ENCODE measurements at places on chromosomes 1 and 21.

DNA sequence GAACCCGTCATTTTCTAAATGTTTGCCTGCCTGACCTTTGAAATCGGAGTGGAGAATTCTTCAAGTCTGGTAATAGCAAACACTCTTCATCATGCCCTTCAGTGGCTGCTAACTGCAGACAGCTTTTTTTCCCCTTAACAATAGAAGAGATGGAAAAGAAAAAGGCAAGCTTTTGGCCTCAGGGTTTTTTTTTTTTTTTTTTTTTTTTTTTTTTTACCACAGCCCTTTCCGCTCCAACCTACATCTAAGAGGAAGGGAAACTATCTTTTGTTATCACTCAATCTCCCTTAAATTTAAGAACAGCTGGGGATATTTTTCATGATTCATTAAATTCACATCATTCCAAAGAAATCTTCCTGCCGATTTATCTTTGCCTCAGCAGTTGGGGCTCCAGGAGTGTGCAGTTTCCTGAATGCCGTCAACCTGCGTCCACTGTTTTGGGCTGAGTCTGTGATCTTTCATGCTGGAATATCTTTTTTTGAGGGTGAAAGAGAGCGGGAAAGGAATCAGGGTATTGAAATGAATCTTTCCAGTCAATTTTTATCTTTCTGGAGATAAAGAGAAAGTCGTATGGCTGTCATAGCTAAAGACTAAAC lies 144.5 kb upstream of the SMYD2 start:
- DNase-seq = no peak

GRCh38 chr1:30423570-30423969 lies 299.8 kb downstream of the MATN1 start:
- DNase-seq = no peak

DNA sequence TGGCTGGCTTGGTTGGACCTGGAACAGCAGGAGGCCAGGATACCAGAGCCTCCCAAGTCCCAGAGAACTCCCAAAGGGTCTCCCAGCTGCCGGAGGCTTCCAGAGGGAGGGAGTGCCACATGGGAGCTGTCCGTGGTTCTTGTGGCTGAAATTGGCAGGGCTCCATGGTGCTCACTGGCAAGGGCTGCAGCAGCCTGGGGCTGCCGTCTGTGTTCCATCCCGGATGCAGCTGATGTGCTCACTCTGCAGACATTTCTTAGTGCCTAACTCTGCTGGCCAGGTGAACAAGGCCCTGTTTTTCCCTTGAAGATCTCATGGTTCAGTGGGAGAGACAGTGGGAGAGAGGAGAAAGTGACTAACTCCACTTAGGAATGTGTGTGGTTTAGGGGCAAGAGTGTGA lies 261.1 kb downstream of the CAMTA1 start:
- no peak for DNase-seq

GRCh38 chr1:244272471-244273261 lies 179.0 kb downstream of the ADSS2 start:
- peak; percentile 76 for DNase-seq

DNA sequence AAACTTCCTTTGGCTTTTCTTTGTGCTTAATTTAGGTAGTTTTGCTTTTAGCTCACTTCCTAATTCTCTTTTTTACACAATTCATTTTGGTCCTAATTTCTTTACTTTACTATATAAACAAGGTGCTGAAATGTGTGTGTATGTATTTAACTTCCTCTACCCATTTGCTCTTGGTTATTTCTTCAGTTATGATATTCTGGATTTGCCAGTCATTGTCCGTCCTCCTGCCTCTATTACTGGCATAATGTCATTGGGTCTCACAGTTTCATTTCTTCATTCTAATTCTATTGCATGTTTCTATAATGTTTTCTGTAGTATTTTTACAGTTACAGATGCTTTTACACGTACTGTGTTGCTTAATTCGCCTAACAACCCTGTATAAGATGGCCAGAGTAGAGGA lies 96.2 kb downstream of the ZMYM4 start:
- peak; percentile 28 for DNase-seq

DNA sequence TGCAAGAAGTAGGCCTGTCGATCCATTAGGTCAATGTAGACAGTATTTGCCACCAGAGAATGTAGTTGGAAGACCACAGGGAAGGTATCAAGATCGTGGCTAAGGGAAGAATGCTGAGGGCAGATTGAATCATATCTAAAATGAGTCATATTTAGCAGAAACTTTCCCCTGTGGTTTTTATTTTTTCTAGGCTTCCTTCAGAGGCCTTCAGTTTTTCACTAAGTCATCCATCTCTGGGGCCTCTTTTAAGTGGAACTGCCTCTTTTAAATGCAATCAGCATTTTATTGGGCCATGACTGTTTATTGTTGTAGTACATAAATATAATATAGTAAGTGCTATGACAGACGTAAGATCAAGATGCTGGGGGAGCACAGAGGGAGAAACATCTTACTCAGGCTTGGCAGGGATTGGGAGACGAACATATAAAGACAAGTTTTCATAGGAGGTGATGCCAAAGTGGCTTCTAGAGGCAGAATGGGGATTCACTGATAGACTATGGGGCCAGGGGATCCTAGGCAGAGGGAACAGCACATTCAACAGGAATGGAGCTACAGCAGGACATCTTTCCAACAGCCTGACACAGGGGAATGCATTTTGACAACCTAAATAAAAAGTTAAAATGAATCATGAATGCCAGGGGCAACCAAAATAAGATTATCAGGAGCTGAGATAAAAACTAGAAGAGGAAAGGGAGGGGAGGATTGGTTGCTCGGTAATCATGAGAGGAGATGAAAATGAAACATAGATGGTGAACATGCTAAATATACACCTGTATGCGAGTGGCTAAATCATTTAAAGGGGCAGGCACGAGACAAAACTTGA lies 20.1 kb downstream of the UBE2U start:
- DNase-seq = peak; percentile 24

GRCh38 chr1:112263042-112263441 lies 133.0 kb upstream of the CTTNBP2NL start:
- no peak for DNase-seq

DNA sequence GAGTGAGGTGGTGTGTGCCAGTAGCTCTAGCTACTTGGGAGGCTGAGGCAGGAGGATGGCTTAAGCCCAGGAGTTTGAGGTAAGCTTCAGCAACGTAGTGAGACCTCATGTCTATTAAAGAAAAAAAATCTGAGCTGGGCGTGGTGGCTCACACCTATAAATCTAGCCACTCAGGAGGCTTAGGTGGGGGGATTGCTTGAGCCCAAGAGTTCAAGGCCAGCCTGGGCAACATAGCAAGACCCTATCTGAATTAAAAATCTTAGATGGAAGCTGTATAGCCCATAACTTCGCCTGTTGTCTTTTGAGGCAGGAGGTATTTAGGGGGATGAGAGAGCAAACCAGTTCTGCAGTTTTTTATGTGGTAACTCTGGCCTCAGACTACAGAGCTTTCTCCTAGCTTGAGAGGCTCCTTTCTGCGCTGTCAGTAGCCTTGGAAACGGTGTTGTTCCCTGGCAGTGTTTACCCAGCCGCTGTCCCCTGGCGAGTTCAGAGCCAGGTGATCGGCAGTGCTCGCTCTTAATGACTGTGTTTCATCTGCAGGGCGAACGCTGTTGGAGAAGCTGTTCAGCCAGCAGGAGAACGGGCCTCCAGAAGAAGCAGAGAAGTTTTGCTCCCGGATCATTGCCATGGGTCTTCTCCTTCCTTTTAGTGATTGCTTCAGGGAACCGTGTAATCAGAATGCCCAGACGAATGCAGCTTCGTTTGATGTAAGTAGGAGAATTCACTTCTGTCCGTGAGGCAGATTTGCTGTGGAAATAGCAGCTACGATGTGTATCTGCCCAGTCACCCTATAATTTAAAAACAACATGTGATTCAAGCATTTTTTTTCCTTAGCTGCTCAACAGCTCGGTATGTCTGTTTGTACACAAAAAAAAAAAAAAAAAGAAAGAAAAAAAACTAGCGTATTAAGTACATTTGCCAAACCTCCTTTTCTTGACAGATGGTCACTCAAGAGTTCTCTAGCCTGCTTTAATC lies 31.2 kb downstream of the FMN2 start:
- DNase-seq = no peak

- no peak for DNase-seq
Measured at GRCh38 chr21:26595971-26596370, 22.9 kb upstream of the CYYR1 start.

DNA sequence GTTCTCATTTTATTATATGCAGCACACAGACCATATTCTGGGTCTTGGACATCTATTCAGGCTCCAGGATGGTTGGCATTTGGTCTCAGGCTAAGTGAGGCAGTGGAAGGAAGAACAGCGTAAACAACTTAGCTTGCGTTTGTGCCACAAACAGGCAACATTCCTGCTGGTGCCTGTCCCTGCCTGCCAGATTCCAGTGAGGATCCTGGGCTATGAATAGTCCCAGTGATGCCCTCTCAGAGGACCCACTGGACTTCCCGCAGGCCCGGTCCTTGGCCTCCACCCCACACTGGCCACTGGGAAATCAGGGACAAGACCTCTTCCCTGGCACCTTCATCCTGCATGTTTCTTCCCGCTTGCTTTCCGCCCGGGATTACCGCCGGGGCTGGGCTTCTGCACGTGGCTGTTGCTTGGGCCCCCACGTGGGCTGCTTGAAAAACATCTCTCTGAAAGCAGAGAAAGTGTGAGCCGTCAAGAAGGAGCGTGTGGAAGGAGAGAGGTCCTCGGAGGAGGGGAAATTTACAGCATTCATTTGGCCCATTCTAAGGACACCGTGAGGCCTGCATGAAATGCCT lies 145.1 kb upstream of the WNT4 start:
- no peak for DNase-seq

DNA sequence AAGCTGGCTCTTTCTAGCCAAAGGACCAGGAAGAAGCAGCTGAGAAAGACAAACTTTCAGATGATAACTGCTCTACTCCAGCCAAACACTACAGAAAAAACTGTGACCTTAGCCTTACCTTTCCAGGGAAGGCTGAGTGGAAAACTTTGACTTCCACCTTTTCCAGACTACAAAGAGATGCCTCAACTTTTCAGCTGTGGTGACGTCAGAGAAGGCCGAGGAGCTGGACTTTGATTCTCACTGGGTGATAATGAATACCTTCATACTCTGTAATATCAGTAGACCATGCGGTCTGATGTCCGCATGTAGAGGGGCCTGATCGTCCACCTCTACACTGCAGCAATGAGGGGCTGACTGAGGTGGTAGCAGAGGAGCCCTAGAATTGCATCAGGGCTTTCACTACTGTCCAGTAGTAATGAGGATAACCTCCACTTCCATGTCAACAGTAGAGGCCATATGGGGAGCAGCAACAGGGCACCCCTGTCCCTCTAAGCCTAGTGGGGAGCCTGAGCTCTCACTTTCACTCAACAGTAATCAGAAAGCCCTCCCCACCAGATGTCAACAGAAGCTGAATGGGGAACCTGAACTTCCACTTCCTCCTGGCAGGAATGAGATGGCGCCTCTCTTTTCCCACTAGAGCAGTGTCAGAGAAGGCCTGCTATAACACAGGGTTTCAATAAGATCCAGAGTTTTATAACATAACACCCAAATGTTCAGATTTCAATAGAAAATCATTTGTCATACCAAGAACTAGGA lies 28.4 kb upstream of the PADI1 start:
- DNase-seq = no peak

DNA sequence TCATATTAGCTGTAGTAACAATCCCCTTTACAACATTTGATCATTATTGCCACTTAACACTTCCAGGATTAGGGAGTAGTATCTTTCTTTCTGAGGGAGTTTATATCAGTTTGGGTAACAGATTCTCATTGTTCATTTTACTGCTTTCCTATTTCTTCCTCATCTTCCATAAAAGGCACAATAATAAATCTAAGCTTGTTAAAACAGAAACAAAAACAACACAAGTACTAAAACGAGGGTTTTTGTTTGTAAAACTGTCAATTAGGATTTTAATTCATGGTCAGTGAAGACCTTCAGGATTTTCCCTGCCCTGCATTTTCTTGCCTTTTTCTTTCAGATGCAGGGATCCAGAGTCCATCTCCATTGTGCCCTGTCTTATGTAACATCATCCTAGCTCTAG lies 29.5 kb downstream of the TMED5 start:
- DNase-seq = no peak

- no peak for DNase-seq
Measured at GRCh38 chr1:218538341-218538740, 193.2 kb downstream of the TGFB2 start.

- peak; percentile 38 for DNase-seq
Measured at GRCh38 chr1:155504207-155504606, 58.4 kb downstream of the ASH1L start.

DNA sequence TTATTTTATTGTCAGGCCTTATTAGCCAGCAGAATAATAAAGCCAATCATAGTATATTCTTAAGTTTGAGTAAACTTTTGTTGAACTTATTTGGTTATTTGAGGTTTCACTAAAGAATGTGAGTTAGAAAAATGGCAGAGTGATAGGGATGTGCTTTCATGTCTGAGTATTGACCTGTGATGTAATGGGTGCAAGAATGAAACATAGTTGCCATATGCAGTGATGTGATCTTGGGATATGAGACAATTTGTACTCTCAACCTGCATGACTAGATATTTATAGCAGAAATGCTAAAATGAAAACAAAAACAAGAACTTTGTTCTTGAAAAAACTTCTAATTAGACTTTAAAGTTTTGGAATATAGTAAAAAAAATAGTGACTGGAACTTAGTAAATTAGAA lies 97.9 kb downstream of the DISP1 start:
- DNase-seq = no peak

- DNase-seq = no peak
Measured at GRCh38 chr1:211635597-211636205, 39.7 kb downstream of the NEK2 start.

DNA sequence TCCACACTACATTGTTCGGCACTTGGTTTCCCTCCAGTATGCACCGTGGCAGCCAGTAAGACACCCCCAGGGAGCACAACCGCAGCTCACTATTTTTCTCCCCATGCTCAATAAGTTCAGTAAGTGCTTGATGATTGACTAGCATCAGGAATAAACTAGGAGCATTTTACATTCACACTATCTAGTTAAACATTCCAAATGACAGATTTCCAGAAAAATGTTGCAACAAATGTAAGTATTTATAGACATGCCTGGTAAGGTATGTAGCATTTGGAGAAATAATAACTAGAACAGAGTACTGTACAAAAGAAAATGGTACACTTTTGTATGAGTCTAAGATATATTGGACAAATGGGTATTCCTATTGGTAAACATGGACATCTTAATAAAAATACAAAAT lies 92.9 kb downstream of the SLC45A1 start:
- no peak for DNase-seq

GRCh38 chr1:52904927-52905698 lies 16.4 kb downstream of the ECHDC2 start:
- DNase-seq = peak; percentile 76

DNA sequence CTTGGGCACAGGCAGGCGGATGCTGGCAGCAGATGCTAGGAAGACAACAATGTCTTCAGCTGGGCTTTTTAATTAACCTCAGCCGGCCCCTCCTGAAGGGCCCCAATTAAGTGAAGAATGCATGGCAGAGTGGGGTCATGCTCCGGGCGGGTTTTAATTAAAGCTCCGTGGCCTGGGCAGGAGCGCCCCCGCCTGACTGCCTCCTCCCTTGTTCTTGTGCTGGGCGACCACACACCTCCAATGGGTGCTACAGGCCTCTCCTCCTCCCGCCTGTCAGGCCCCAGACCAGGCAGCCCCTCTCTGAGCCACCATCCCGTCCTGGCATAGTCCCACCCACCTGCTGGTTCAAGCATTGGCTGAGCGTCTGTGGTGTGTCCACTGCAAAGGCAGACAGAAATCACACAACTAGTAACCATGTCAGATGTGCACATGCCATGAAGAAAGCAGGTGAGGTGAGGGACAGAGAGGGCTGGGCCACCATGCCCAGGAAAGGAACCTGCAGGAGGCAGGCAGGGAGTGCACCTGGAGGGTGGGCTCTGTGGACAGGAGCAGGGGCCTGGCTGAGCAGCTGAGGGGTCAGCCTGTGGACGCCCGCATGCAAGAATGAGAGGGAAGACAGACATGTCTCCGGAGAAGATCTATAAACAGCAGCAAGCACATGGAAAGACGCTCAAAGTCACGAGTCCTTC lies 8.5 kb upstream of the ARF1 start:
- DNase-seq = no peak

All from GM10248 (cell line).